Chondrocyte (in vitro differentiated cells): ENCODE measurements at places on chromosomes 2 and 18.
A peak's percentile ranks its signal among the peaks of the same experiment; 100 is the strongest.

DNA sequence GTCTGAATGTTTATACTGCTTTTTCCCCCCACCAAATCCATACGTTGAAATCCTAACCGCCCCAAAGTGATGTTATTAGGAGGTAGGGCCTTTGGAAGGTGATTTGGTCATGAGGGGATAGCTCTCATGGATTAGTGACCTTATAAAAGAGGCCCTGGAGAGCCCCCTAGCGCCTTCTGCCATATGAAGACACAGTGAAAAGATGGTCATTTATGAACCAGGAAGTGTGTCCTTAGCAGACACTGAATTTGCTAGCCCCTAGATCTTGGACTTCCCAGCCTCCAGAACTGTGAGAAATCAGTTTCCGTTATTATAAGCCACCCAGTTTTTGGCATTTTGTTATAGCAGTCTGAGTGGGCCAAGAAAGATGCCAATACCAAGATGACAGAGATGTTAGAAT, 7.2 kb upstream of the TSN start:
- H3K4me1 ChIP-seq: no peaks in the 10 kb centered on the region
- no peaks in the 10 kb centered on the region for H3K27me3 ChIP-seq
- no peak overlapping the region for H3K4me3 ChIP-seq
- no peak overlapping the region for H3K27ac ChIP-seq
- DNase-seq: no peak

DNA sequence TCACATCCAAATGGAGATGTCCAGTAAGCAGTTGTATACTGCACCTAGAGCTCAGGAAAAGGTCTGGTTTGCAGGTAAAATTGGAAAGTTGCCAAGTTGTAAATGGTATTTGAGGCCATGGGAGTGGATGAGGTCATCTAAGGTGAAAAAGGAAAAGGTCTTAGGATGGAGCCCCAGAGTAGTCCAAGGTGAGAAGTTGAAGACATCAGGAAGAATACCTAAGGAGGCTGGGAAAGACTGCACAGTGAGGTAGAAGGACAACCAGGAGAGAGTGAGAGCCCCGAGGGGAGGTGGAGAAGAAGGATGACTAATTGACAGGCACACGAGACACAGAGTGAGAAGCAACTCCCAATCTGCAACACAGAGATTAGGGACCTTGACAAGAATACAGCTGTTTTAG, 10.7 kb downstream of the DPP4 start:
- H3K27me3 ChIP-seq: peaks cover 32% of the 10 kb centered on the region
- H3K36me3 ChIP-seq: no peaks in the 10 kb centered on the region
- H3K27ac ChIP-seq: no peak overlapping the region
- H3K4me3 ChIP-seq: no peak overlapping the region

DNA sequence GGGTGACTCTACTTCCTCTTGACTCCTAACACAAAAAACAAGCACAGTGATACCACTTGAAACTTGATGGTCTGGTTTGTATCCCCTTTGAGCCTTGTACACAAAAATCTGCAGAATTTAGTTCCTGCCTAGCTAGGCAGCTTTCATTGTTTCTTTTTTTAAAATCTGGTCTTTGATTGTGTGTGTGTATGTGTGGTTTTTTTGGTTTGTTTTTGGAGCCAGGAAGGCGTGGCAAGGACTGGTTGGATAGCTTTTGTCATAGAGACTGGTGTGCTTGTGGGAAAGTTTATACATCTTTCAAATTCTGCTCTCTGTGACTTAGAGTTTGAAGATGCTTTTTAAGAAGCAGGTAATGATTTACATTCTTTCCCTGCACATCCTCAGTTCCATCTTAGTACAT, 127.4 kb downstream of the TANC1 start:
- H3K4me1 ChIP-seq: peaks cover 72% of the 10 kb centered on the region
- peaks cover 3% of the 10 kb centered on the region for H3K36me3 ChIP-seq
- no peaks in the 10 kb centered on the region for H3K27me3 ChIP-seq
- no peak for DNase-seq
- H3K4me3 ChIP-seq: no peak overlapping the region

GRCh38 chr2:3493615-3494007, 25.7 kb downstream of the ADI1 start:
- H3K27ac ChIP-seq: peak overlapping the region; percentile 76
- no peaks in the 10 kb centered on the region for H3K27me3 ChIP-seq
- DNase-seq: no peak
- no peak overlapping the region for H3K4me3 ChIP-seq
- peaks cover 20% of the 10 kb centered on the region for H3K36me3 ChIP-seq

DNA sequence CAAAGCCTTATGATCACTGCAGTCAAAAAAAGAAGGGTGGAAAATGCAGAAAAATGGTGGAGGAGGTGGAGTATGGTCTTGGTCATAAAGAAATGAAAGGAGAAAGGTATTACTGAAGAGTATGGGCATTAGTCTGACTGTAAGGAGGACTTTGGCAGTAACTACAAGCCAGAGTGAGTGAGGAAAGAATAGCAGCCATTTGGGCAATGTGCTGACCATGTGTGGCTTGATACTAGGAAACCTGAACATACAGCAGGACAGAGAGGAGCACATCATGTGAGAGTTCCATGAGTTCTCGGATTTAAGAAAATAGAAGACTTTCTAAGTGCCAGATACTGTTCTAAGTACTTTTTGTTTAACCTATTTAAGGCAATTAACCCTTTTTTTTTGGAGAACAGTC, 8.5 kb downstream of the DTNA start:
- no peaks in the 10 kb centered on the region for H3K36me3 ChIP-seq
- DNase-seq: no peak
- no peaks in the 10 kb centered on the region for H3K4me1 ChIP-seq
- H3K27me3 ChIP-seq: no peaks in the 10 kb centered on the region
- H3K27ac ChIP-seq: no peak overlapping the region
- no peak overlapping the region for H3K4me3 ChIP-seq

DNA sequence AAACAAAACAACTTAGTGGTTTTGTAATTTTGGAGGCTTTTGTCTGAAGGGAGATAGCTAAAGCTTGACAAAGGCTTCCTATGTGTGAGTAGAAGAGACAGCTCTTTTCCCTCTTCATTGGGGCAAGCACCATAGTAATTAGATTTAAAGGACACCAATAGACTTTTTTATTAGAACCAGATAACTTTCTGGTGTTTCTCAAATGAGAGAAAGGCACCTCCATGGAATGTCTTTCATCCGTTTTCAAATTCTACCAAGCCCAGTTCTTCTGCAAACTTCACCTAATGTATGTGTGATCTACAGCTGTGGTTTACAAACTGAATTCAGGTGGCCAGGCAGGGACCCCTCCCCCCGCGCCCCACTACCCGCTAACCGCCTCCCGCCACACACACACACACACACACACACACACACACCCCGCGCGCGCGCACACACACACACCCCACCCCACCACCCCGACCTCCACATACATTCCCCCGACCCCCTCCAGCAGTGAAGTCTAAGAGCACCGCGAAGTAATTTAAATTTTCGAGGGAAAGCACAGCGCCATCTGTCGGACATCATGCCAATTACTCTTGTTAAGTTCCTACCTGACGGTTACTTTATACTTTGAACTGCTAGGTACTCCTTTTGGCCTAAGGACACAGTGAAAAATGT, 31.6 kb upstream of the PPP1R1C start:
- peak overlapping the region; percentile 25 for H3K4me3 ChIP-seq
- H3K27ac ChIP-seq: no peak overlapping the region
- H3K36me3 ChIP-seq: no peaks in the 10 kb centered on the region
- H3K4me1 ChIP-seq: peaks cover 41% of the 10 kb centered on the region
- DNase-seq: no peak

DNA sequence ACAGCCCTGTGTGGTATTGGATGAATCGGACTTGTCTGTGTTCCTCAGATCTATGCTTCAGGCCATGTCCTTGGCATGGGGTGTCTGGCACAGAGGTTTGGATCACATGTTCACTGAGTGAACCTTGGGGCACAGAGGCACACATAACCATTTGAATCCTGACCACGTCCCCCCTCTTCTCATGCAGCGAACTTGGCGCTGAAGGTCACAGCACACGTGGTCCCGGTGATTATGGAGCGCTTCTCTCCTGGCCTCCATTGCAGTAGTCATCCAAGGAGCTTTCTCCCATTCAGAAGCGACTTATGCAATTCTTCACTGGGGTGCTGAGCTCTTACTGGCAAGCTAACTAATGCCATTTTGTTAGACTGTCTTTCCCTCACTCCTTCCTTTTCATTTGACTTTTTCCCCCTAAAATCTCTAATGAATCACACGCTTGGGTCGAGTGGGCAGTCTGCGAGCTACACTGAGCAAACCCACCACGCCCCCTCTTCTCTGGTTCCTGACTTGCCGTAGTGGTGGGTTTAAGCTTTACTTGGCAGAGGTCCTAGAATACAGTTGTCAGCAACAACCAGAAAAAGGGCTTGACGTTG, 59.4 kb downstream of the KCNG2 start:
- no peak for DNase-seq
- H3K4me1 ChIP-seq: peaks cover 12% of the 10 kb centered on the region
- H3K4me3 ChIP-seq: no peak overlapping the region
- H3K27ac ChIP-seq: no peak overlapping the region
- H3K36me3 ChIP-seq: peaks cover 3% of the 10 kb centered on the region

DNA sequence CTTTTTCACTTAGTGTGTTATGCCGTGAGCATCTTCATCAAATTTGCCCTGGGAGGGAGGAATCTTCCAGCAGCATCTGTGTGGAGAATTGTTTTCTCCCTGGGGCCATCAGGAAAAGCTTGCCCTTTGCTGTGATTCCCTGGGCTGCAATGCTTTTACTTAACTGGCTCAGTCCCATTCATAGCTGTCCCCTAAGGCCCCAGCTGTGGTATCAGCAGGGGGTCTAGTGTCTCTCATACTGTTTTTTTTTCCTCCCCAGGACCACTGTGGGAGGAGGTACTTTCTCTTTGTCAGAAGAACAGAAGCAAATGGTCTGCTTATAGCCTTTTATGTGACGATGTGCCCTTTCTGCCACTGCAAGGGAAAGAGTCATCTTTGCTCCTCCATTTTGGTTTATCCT, 176.8 kb upstream of the CELF4 start:
- no peak overlapping the region for H3K27ac ChIP-seq
- H3K4me3 ChIP-seq: no peak overlapping the region
- H3K27me3 ChIP-seq: peaks cover under 1% of the 10 kb centered on the region
- H3K36me3 ChIP-seq: no peaks in the 10 kb centered on the region
- DNase-seq: no peak

DNA sequence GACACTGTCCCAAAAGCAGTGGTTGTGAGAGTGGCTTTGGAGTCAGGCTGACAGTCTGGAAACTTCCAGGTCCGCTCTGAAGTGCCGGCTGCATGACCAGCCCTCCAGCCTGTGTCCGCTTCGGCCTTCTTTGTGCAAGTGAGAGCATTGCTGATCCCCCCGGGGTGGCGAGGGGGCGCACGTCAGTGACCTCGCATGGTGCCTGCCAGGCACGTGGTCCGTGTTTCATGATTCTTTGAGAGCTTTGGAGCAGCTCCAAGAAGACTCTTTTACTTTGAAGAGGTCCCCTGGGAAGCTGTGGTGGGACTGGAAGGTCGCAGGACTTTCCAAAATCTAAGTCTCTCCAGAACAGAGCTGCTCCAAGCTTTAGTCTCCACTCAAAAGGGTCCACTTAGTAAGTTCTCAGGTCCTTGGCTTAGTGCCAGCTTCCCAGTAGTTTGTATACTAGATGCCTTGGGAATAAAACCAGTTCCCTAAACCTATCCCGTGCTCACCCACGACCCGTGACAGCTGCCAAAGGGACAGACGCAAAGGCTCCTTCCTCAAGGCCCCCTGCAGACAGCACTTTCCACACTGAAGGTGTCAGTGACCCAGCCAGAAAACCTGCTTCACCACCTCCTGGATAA, 68.8 kb downstream of the ADI1 start:
- DNase-seq: no peak
- H3K36me3 ChIP-seq: peaks cover 28% of the 10 kb centered on the region
- no peaks in the 10 kb centered on the region for H3K4me1 ChIP-seq
- H3K27ac ChIP-seq: no peak overlapping the region

- H3K27ac ChIP-seq: no peak overlapping the region
- H3K36me3 ChIP-seq: no peaks in the 10 kb centered on the region
Measured at GRCh38 chr2:234256516-234256915, 206.0 kb downstream of the SPP2 start.

DNA sequence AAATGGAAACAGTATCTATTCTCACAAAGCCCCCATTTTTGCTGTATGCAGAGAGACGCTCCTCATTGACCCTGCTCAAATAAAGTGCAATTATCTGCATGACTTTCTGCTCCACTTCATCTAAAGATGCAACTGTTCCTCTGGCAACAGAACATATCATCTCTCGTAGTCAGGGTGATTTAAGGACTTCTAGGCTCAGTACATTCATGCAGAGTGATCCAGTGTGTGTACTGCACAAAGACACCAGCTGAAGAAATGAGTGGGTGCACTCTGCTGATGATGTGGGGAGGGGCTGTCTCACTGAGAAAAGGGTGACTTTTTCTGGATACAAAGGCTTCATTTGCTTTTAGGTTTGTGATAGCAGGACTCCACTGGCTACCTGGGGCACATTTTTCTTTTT, 355.2 kb downstream of the GALNT13 start:
- DNase-seq: no peak
- H3K27ac ChIP-seq: no peak overlapping the region
- no peak overlapping the region for H3K4me3 ChIP-seq
- peaks cover 6% of the 10 kb centered on the region for H3K27me3 ChIP-seq

GRCh38 chr2:175064797-175065196, 59.6 kb upstream of the CHN1 start:
- no peak overlapping the region for H3K27ac ChIP-seq
- H3K27me3 ChIP-seq: no peaks in the 10 kb centered on the region
- no peaks in the 10 kb centered on the region for H3K4me1 ChIP-seq
- H3K4me3 ChIP-seq: no peak overlapping the region
- peaks cover 7% of the 10 kb centered on the region for H3K36me3 ChIP-seq

- H3K27ac ChIP-seq: no peak overlapping the region
- H3K27me3 ChIP-seq: no peaks in the 10 kb centered on the region
- H3K4me3 ChIP-seq: no peak overlapping the region
Measured at GRCh38 chr18:76429262-76430126, 65.5 kb downstream of the ZNF516 start.

GRCh38 chr2:48452108-48452507, 77.8 kb upstream of the STON1 start:
- H3K27me3 ChIP-seq: no peaks in the 10 kb centered on the region
- H3K36me3 ChIP-seq: peaks cover 15% of the 10 kb centered on the region
- no peak overlapping the region for H3K4me3 ChIP-seq
- no peak overlapping the region for H3K27ac ChIP-seq
- DNase-seq: no peak
- peaks cover 25% of the 10 kb centered on the region for H3K4me1 ChIP-seq

DNA sequence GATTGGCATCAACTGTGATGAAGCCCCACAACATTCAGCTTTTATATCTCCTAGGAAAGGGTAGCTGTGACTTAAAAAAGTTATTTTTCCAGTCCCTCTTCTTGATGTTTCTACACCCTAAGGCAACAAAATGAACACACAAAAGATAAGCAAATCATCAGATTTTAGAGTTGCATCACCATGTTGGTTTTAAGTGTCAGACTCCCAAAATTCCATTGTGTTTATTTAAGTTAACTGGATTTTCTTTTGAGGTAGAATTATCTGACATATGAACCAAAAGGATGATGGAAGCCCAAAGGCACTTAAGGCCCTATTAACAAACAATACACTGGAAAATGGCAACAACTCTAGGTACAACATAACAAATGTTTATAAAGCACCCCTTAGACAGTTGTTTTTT, 261.7 kb upstream of the SLC39A10 start:
- no peak overlapping the region for H3K27ac ChIP-seq
- H3K27me3 ChIP-seq: peaks cover 19% of the 10 kb centered on the region
- no peak for DNase-seq
- no peaks in the 10 kb centered on the region for H3K36me3 ChIP-seq
- H3K4me3 ChIP-seq: no peak overlapping the region
- no peaks in the 10 kb centered on the region for H3K4me1 ChIP-seq
